CD4-positive, alpha-beta T cell treated with Interleukin-1 beta for 1 hour (primary cell): ENCODE measurements at places on chromosomes 13 and 19.

GRCh38 chr13:30340331-30341250 lies 33.2 kb upstream of the KATNAL1 start:
- no peak for DNase-seq

DNA sequence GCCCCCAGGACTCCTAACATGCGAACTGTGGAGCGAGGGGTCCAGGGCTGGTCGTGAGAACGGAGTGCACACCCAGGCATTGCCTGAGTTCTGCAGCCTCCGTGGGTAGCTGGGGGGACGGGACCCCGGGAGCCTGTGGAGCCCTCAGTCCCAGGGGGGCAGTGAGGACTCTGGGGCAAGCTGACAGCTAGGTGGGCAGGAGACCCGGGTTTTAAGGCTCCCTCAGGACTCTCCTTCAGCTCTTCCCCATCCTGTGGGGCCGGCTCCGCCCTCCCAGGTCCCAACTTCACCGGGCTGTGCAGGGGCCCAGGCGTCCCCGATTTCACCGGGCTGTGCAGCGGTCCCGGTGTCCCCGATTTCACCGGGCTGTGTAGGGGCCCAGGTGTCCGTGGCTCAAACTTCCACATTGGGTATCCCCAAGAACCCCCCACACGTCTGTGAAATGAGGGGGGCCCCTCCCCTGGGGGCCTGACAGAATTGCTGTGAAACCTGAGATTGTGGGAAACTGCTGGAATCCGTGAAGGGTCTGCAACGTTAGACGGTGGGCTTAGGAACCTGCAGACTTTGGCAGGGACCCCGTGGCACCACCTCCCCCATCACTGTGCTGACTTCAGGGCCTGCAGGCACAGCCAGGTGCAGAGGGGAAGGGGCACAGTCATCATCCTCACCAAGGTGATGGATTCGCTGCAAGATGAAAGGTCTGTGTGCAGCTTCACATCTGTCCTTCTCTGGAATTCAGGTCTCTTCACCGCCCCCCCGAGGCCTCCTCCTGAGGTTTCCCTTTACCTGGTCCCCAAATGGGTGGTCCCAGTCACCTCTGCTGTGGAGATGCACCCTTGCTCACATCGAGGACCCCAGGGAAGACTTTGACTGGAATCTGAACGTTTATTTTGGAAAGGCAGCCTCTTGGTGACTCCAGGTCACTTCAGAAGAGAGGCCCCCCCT lies 73.2 kb upstream of the MCF2L start:
- DNase-seq, result no peak

GRCh38 chr13:25778365-25778764 lies 273.5 kb downstream of the SHISA2 start:
- no peak for DNase-seq

DNA sequence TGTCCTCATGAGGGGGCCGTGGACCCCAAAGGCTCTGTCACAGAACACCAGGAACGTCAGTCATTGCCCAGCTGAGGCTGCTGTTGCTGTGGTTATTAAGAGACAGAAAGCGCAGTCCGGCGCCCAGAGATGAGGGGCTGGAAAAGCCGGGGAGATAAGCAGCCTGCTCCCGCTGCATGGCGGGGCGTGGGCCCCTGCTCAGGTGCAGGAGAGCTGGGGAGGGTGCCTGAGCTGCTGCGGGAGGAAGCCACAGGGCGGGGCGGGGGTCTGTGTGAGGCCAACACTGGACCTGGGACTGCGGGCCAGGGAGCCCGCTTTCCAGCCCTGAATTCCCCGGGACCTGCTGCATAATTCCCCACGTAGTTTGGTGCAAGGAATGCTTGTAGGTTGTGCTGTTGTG lies 11.3 kb downstream of the SOX1 start:
- DNase-seq, result no peak

DNA sequence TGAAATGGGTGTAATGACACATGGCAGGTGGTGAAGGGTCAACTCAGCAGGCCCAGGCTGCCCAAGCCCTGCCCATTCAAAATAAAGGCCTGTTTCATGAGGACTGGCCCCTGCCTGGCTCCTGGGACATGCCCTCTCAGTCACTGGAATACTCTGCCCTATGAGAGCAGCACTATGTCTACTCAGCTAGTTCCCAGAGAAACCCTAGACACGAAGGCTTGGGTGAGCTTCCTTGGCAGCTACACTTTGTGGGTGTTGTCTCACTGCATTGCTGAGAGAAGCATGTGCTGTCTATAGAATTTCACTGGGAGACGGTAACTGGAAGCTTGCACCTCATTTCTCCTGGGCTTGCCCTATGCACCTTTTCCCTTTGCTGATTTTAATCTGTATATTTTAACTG lies 752.8 kb downstream of the LIG4 start:
- no peak for DNase-seq

- DNase-seq, result no peak
Measured at GRCh38 chr19:808423-808775, 11.1 kb downstream of the PTBP1 start.

GRCh38 chr19:52809801-52810200 lies 11.6 kb downstream of the ZNF28 start:
- DNase-seq, result no peak

DNA sequence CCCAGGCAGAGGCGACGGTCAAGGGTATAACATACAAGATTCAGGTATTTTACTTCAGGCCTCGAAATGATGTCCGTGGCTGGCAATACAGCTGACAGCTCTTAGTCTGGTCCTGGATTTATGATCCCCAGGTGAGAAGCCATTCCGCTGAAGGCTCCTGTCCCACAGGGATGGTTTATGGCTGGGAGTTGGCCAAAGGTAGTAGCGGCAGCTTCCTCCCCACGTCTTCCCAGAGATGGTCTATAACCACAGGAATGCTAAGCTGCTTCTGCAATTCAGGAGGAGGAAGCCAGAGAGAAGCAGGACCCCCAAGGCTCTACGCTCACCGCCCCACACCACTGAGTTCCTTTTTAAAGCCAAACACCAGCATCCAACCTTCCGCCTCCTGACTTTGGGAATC lies 27.1 kb downstream of the OLFM2 start:
- no peak for DNase-seq
